ENCODE measurements at places on chromosomes 7 and 10. TPM values are rescaled to one million over a fixed set of nuclear protein-coding genes. Genes with fewer than 3 reads are reported as not detected.

KLF14 gene
- total RNA-seq = not detected

DIP2C gene
- 8.4 TPM for total RNA-seq

CDNF gene
- 1.1 TPM for total RNA-seq

SORCS1 gene
- 0.14 TPM for total RNA-seq

FIGNL1 gene
- 5.0 TPM for total RNA-seq

GNAT3 gene
- total RNA-seq = not detected

SAP25 gene
- total RNA-seq = not detected

ASB4 gene
- under 0.01 TPM for total RNA-seq

SAMD9L gene
- 6.8 TPM for total RNA-seq

GDF2 gene
- not detected for total RNA-seq

NRAP gene
- total RNA-seq = not detected

LBX1 gene
- not detected for total RNA-seq

ZNF746 gene
- 19.2 TPM for total RNA-seq

UCN3 gene
- not detected for total RNA-seq

MSS51 gene
- total RNA-seq = 0.85 TPM

CPA2 gene
- not detected for total RNA-seq

NXPH1 gene
- total RNA-seq = not detected

MYO1G gene
- total RNA-seq = under 0.01 TPM

SEMA3A gene
- total RNA-seq = 51.4 TPM

FKBP9 gene
- total RNA-seq = 558 TPM

CXCL12 gene
- 135 TPM for total RNA-seq

All from smooth muscle cell of bladder (primary cell).